Smooth muscle cell of bladder (primary cell): ENCODE measurements at places on chromosomes 11 and 22. TPM values are rescaled to one million over a fixed set of nuclear protein-coding genes. Genes with fewer than 3 reads are reported as not detected.

ANGPTL5 gene
- under 0.01 TPM in 2 replicates for total RNA-seq

TMPRSS13 gene
- not detected in 2 replicates for total RNA-seq

LRRN4CL gene
- total RNA-seq, result 10.6 and 11.7 TPM in 2 replicates

NXPE1 gene
- 0.09 TPM in 1 of 2 replicates, not detected in the other for total RNA-seq

UBE2L3 gene
- 25.5 and 28.9 TPM in 2 replicates for total RNA-seq

KRTAP5-9 gene
- not detected in 2 replicates for total RNA-seq

NLRP14 gene
- total RNA-seq, result 0.09 and 0.14 TPM in 2 replicates

DDX17 gene
- total RNA-seq, result 372 and 530 TPM in 2 replicates

KRTAP5-1 gene
- not detected in 2 replicates for total RNA-seq

PRG3 gene
- not detected in 2 replicates for total RNA-seq

INCENP gene
- 5.8 and 7.5 TPM in 2 replicates for total RNA-seq

NCF4 gene
- not detected in 2 replicates for total RNA-seq

RHBDD3 gene
- total RNA-seq, result 15.3 and 18.5 TPM in 2 replicates

RBFOX2 gene
- 147 and 164 TPM in 2 replicates for total RNA-seq

DAGLA gene
- total RNA-seq, result 1.3 and 1.8 TPM in 2 replicates

RAB36 gene
- total RNA-seq, result 2.4 and 2.7 TPM in 2 replicates

CAPRIN1 gene
- 145 and 164 TPM in 2 replicates for total RNA-seq

OR2AG2 gene
- under 0.01 TPM in 2 replicates for total RNA-seq

CUL5 gene
- total RNA-seq, result 34.1 and 35.4 TPM in 2 replicates
